Activated naive CD4-positive, alpha-beta T cell (primary cell): ENCODE measurements at places on chromosomes 5 and 9.

DNA sequence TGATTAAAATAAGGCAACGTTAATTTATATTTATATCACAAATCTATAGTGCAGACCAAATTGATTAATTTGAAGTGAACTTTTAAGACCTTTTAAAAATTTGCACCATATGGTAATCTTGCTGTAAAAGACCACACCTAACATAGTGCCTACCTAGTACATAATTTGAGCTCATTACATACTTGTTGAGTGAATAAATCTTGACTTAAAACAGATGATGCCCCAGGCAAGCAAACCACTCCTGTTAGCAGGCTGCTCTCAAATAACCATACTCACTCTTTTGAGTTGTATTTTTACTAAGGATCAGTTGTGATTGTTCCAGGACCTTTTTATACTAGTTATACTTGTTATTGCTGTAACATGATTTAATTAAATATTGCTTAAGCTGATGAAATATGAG is 27.2 kb downstream of the CMYA5 start:
- DNase-seq = no peak

DNA sequence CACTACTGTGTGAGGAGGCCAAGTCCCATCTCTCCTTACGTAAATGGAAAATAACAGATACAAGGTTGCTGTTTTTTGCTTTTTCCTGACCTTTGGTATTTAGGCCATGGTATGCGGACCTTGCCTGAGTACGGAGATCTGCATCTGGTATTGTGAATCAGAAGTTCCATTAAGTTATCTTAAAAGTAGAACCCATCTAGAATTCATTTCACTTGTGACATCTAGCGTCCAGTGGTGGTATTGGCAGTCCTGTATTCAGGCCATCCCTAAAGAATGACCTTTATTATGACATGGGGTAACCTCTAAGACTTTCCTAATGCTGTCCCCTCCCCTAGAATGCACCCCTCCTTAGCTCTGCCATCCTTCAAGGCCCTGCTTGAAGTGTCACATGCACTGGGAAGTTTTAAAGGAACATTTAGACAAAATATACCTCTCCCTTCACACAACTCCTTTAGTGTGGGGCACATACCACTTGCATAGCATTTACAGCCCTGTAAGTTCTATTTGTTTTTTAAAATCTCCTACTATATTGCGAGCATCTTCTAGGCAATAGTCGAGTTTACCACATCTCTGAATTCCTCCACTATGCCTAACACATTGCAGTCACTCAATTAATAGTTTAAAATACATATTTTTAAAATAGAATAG is 1.9 kb upstream of the SPDL1 start:
- DNase-seq = no peak

GRCh38 chr5:147407094-147407681 is 102.7 kb downstream of the DPYSL3 start:
- no peak for DNase-seq

- no peak for DNase-seq
These were observed 3.0 kb downstream of the EQTN start for GRCh38 chr9:27293996-27294395.

- no peak for DNase-seq
These were observed 143.4 kb downstream of the MTRR start for GRCh38 chr5:8012131-8012977.

DNA sequence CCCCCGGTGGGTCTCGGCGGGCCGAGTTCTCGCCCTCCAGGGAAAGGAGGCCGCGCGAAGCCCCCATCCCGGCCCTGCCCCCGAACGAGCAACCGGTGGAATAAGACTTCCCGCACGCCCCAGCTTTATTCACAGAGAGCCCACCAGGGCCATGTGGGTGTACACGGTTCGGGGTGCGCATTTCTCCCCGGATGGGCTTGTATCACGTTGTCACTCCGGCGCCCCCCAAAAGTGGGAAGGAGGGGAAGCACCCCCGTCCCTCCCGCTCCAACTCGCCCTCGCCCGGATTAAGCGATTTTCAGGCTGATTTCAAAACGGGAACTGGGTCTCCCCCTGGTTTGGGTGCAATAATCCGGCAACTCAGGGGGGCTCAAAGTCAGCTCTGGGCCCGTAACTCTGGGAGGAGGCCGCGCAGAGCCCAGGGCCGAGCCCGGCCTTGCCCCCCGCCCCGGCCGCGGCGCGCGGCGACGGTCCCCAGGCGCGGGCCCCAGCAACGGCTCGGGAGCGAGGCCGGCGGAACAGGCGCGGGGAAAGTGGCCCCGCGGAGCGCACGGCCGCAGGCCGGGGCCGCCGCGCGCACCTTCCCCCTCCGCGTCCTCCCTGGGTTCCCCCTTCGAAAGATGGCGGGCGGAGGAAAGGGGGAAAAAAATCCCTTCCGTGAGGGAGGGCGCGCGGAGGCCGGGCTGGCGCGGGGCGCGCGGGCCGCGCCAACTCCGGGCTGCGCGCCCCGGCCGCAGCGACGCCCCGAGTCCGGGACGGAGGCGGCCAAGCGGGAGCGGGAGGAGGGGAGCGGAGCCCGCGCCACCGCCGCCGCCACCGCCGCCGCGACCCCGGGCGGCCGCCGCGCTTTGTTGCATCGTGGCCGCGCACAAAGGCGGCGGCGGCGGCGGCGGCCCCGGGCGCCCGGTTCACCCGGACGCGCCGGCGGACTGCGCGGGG is 644 bp downstream of the BRD3 start:
- DNase-seq = no peak

DNA sequence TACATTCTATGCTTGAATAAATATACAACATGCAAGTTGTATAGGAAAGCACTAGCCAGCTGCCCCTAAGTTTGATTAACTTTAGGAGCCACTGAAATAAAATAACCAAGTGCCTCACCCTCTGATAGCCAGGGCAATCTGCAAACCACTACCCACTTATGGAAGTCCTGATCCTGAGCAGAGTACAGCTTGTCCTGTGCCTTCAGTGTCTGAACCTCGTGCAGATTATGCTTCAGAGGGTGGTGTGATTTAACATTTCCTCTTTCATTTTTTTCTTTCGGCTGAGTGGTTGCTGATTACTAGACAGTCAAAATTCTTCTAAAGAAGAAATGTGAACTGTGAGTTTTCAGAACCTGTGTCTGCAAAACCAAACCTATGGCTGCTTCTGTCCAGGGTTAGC is 327.7 kb downstream of the PIK3R1 start:
- no peak for DNase-seq

GRCh38 chr9:120619751-120620655 is 40.0 kb upstream of the CDK5RAP2 start:
- no peak for DNase-seq

DNA sequence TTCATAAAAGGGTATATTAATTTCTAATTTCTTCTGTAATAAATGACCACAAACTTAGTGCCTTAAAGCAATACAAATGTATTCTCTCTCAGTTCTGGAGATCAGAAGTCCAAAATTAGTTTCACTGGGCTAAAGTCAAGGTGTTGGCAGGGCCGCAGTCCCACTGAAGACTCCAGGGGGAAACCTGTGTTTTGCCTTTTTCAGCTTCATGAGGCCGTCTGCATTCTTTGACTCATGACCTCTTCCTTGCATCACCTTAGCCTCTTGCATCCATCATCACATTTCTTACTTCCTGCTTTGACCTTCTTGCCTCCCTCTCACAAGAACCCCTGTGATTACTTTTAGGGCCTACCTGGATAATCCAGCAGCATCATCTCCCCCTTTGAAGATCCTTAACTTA is 42.0 kb upstream of the ALDH1B1 start:
- DNase-seq = no peak

- no peak for DNase-seq
These were observed 224.2 kb downstream of the NPR3 start for GRCh38 chr5:32935283-32935682.

DNA sequence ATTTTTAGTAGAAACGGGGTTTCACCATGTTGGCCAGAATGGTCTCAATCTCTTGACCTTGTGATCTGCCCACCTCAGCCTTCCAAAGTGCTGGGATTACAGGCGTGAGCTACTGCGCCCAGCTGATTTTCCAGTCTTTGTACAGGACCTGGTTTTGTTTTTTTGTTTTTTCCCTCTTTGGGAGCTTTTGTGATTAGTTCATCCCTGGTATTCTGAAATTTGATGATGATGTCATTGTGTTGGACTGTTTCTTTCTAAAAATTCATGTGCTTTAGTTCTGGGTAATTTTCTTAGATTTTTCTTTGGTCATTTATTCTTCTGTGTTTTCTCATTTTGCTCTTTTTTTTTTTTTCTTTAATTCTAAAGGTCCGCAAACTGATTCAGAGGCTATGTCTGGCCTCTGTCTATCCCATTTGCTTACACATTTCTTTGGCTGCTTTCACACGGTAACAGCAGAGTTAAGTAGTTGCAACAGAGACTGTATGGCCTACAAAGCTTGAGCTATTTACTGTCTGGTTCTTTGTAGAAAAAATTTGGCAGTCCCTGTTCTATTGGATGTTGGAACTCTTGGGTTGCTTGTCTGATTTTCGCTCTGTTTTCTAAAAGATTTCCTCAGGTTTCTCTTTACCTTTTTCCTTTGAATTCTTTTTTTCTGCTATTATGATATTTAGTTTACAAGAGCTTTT is 24.8 kb downstream of the STX17 start:
- DNase-seq = no peak
